Activated T-cell treated with anti-CD3 and anti-CD28 coated beads for 48 hours (primary cell): ENCODE measurements at places on chromosomes 13 and 19.

DNA sequence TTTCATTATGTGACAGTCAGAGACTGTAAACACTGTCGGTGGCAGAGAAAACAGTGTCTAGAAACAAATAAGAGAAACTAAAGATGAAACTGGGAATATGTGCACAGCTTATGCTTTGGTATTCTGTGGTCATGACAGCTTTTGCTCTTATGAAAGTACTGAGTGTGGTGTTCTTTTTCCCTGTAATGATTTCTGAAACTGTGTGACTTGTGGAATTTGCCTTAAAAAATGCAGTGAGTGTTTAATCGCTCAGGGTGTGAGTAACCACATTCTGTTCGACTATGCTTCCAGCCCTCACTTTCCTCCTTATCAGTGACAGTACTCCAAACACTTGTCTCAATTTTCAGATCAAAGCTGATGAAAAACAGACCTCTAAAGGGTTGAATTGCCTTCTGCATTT lies 66.9 kb upstream of the DIAPH3 start:
- DNase-seq: no peak

DNA sequence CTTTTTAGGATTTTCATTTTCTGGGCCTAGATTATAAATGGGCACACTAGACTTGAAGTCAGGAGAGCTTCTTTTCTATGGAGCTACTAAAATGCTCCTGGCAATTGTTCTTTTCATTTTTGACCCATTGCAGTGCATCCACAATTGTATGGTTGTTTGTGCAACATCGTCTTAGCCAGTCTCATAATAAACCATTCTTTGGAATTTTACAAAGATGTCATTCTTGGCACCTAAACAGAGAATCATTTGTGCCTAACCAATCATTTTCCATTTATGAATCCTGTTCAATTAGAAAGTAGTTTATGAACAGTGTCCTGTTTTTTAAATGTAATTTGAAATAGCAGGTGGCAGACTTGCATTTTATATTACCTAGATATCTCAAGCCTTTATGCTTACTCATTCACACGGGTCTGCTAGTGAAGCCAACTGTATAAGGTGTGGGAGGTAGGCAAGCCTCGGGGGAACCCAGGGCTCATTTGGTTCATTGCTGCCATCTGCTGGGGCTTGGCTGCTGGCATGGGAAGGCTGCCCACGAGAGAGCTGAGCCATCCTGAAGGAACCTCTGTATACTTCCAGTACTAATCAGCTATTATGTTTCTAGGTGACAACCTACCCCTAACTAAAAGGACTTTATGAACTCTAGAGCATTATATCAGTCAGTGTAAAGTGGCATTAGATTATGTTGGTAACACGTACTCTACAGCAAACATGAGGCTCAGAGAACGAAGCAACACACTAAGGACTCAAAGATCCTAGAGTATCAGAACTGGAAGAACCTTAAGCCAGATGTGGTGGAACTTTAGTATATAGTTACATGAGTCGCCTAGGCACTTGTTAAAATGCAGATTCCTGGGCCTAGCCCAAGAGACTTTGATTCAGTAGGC lies 60.0 kb downstream of the TPT1 start:
- peak; percentile 41 for DNase-seq

DNA sequence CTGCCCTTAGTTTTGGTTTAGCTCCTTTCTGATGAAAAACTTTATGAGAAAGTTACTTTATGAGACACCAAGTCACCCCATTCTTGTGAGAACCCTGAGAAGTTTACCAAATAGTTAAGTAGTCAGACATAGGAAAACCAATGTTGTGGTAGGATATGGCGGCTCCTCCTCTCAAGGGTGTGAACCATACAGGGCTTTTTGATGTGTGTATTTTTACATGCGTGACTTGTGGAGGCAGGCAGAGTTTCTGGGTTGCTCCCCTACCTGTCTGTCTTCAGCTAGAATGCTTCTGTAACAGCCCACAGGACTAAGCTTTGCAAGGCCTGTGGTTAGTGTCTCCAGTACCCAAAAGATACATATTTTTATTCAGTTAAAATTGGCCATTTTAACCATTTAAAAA lies 18.3 kb downstream of the UBAC2 start:
- DNase-seq: no peak

DNA sequence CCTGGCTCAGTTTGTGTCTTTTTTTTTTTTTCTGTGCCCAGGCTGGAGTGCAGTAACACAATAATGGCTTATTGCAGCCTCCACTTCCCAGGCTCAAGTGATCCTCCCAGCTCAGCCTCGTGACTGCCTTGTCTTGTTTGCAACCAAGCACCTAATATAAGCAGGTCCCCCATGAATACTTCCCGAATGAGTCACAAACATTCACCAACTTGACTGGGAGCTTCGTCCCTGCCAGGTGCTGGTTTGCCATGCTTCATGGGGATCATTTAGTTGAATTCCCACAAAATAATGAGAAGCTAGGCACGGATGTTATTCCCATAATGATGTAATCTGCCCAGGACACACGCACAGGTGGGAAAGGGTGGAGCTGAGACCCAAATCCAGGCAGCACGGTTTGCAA lies 176.5 kb downstream of the CACNA1A start:
- DNase-seq: no peak
